ENCODE measurements at places on chromosomes 12 and 14. TPM values are rescaled to one million over a fixed set of nuclear protein-coding genes. Genes with fewer than 3 reads are reported as not detected.

The SCNN1A gene
- total RNA-seq = not detected

GRCh38 chr12:109549613-109550270 is 23.6 kb downstream of the MMAB start:
- ATAC-seq = no peak
- H3K27me3 ChIP-seq = peaks cover 17% of the 10 kb centered on the region
- no peaks in the 10 kb centered on the region for H3K36me3 ChIP-seq
- peaks cover 4% of the 10 kb centered on the region for H3K4me1 ChIP-seq
- H3K4me3 ChIP-seq = no peak overlapping the region

DNA sequence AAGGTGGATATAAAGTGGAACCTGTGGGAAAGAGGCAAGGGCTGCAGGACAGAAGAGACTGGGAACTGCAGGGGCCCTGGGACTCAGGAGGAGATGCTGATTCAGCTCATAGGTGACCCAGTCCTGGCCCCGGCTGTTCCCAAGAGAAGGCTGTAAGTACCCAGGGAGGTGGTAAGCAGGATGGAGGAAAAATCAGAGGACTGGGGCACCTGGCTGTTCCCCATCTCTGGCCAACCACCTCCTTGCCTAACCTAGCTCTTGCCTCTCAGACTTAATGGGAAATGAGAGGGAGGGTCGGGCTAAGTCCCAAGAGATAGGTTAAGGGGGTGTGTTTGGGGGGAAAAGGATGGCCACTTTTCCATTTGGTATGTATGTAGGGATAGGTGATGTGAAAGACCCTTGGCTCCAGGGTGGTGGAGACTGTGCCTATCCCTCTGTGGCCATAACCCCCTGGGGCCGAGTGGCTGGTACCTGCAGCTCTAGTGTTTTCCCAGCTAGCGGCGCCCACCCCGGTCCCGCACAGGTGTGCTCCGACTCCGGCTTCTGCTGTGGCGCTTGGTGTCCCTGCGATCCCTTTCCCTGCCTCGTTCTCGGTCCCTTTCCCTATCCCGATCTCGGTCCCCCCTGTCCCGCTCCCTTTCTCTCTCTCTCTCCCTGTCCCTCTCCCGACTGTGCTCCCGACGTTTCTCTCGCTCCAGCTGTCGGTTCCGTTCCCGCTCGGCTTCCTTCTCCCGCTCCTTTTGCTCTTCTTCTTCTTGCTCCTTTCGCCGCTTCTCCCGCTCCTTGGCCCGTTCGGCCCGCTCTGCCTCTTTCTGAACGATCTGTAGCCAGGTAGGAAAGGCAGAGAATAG is 1.6 kb upstream of the CDH24 start:
- no peak for ATAC-seq
- H3K4me1 ChIP-seq = peaks cover 14% of the 10 kb centered on the region
- H3K4me3 ChIP-seq = no peak overlapping the region
- H3K27me3 ChIP-seq = peaks cover 8% of the 10 kb centered on the region

The BMAL2 gene
- total RNA-seq = 12.0 TPM

- H3K27ac ChIP-seq = peak overlapping the region; percentile 69
- peak overlapping the region; percentile 80 for H3K4me3 ChIP-seq
- H3K36me3 ChIP-seq = peaks cover 2% of the 10 kb centered on the region
- peaks cover 59% of the 10 kb centered on the region for H3K4me1 ChIP-seq
- no peaks in the 10 kb centered on the region for H3K27me3 ChIP-seq
Observed at GRCh38 chr12:122888232-122888752, 7.6 kb downstream of the VPS37B start.

GRCh38 chr14:20848955-20849570 is 42.1 kb upstream of the RNASE3 start:
- no peaks in the 10 kb centered on the region for H3K4me1 ChIP-seq
- no peak overlapping the region for H3K4me3 ChIP-seq
- peaks cover 4% of the 10 kb centered on the region for H3K27me3 ChIP-seq
- ATAC-seq = no peak
- no peaks in the 10 kb centered on the region for H3K36me3 ChIP-seq

DNA sequence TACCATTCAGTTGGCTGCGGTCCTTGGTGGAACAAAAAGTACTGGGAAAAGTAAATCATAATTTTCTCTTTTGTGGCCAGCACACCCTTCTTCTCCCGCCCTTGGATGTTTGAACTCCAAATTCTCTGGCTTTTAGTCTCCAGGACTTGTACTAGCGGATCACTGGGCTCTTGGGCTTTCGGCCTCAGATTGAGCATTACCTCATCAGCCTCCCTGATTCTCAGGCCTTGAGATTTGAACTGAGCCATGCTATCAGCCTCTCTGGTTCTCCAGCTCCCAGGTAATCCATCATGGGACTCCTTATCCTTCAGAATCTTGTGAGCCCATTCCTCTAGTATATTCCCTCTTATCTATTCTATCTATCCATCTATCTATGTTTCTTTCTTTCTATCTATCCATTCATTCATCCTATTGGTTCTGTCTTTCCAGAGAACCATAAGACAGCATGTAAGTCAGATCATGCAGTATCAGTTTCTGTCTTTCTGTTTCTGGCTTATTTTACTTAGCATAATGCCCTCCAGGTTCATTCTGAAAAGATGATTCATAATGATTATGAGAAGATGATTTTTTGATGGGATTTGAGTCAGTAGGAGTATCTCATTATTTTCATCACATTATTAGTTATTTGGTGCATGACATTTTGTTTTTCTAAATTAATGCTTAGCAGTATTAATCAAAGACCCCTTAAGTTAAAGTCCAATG is 814.9 kb downstream of the LRFN5 start:
- H3K4me3 ChIP-seq = no peak overlapping the region
- no peaks in the 10 kb centered on the region for H3K4me1 ChIP-seq
- no peaks in the 10 kb centered on the region for H3K27me3 ChIP-seq
- ATAC-seq = no peak
- H3K27ac ChIP-seq = no peak overlapping the region

The DLGAP5 gene
- 102 TPM for total RNA-seq

DNA sequence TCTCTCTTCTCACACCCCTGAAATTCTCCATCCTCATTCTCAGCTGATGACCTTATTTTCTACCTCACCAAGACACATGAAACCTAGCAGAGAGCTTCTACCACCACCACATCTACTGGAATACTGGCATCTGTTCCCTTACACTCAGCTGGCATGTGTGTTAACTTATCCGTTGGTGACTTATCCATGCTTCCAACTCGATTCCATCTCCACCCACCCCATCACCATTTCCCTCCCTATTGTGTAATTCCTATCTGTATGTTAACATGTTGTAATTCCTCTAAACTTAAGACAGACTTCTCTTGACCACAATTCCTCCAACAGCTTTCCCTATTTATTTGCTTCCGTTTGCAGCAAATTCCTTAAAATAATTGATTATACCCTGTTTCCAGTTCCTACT is 15.4 kb downstream of the C1S start:
- H3K4me3 ChIP-seq = no peak overlapping the region
- H3K27ac ChIP-seq = peak overlapping the region; percentile 20
- no peak for ATAC-seq
- H3K4me1 ChIP-seq = peaks cover 9% of the 10 kb centered on the region
- H3K27me3 ChIP-seq = peaks cover 4% of the 10 kb centered on the region

The FANCM gene
- 16.9 TPM for total RNA-seq

The CLEC2A gene
- not detected for total RNA-seq

GRCh38 chr14:95500772-95501401 is 15.6 kb downstream of the SYNE3 start:
- H3K36me3 ChIP-seq = peaks cover 70% of the 10 kb centered on the region
- no peak for ATAC-seq
- H3K27ac ChIP-seq = peak overlapping the region; percentile 49
- no peaks in the 10 kb centered on the region for H3K27me3 ChIP-seq
- H3K4me1 ChIP-seq = peaks cover 53% of the 10 kb centered on the region

GRCh38 chr12:120286768-120287490 is 4.8 kb downstream of the RNU4-2 start:
- H3K36me3 ChIP-seq = no peaks in the 10 kb centered on the region
- ATAC-seq = no peak
- no peaks in the 10 kb centered on the region for H3K4me1 ChIP-seq
- H3K4me3 ChIP-seq = no peak overlapping the region
- no peaks in the 10 kb centered on the region for H3K27me3 ChIP-seq

Measured in activated T-helper 17 cell treated with anti-CD3 and anti-CD28 coated beads, Interleukin-2, amount 50 U/mL, for 72 hours (primary cell).